Transverse colon (tissue), 4 donors: ENCODE measurements at places on chromosomes 12 and 14. TPM values are rescaled to one million over a fixed set of nuclear protein-coding genes. Genes with fewer than 3 reads are reported as not detected.

The NOVA1 gene
- total RNA-seq: 6.8 TPM

The SLC8A3 gene
- total RNA-seq: 1.9 TPM

The RIMBP2 gene
- total RNA-seq: 3.3 TPM

DNA sequence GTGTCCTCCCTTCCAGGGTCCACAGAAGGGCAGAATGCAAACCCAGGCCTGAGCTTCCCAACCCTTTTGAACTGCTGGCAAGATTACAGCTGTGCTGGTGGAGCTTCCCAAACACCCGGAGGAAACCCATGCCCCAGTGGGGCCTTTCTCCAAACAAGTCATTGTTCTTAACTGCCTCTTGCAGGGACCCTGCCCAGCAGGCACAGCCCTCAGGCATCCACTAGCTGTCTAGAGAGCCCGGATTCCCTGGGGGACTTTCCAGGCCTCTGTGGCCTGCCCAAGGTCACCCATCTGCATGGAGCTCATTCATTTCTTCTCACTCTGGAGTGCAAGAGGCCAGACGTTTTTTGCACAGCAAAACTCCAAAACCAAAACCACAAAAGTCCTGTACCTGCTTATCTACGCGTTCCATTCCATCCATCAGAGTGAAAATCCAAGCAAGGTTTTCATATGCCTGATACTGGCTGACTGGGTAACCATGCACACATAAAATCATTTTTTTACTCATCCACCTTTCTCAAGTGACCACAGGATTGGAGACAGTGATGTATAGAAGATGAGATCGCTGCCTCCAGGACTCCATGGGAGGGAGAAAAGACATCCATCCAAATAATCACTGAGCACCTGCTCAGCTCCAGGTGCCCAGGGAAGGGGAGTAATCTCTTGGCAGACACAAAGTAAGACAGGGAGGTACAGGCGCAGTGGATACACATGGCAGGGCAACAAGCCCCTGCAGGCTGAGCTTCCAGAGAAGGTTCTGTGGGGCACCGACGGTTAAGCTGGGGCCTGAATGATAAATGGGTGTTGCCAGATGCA, 17.2 kb upstream of the BDKRB2 start:
- no peak overlapping the region for H3K27ac ChIP-seq
- no peaks in the 10 kb centered on the region for H3K27me3 ChIP-seq
- H3K4me3 ChIP-seq: no peak overlapping the region
- no peaks in the 10 kb centered on the region for H3K36me3 ChIP-seq
- DNase-seq: no peak

DNA sequence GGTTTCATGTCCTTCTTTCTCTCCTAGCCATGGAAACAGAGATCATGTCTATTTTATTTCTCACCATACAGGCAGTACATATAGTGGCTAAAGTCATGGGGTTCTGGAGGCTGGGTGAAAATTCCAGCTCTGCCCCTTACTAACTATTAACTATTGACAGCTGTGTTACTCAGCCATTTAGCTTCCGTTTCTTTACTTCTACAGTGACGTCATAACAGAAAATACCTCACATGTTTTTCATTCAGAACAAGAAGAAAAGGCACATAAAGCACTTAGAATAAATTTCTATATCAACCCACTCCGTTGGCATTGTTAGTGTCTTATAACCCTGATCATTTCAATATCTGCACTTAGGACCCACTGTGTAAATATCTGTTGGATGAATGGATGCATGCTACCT, 1506.9 kb upstream of the TMEM132C start:
- no peak overlapping the region for H3K4me3 ChIP-seq
- no peaks in the 10 kb centered on the region for H3K36me3 ChIP-seq
- H3K4me1 ChIP-seq: no peaks in the 10 kb centered on the region
- H3K27ac ChIP-seq: no peak overlapping the region
- DNase-seq: no peak
- H3K27me3 ChIP-seq: no peaks in the 10 kb centered on the region

DNA sequence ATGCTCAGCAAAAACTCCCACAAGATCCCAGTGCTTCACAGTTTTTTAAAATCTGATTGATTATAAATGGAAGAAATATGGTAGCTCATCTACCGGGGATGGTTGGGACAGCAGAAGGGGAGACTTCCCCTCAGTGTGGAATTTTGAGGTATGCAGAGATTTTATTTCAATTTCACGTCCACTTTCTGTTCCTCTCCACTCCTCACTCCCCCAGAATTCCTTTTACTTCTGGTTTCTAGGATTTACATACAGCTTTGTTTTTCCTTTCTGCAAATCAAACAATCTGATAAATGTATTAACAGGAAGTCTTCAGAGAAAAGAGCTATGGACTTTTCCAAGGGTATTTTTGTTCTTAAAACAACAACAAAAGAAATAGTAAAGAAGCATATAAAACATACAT, 181.5 kb upstream of the ARHGAP5 start:
- H3K27me3 ChIP-seq: no peaks in the 10 kb centered on the region
- no peak overlapping the region for H3K27ac ChIP-seq
- H3K36me3 ChIP-seq: no peaks in the 10 kb centered on the region

DNA sequence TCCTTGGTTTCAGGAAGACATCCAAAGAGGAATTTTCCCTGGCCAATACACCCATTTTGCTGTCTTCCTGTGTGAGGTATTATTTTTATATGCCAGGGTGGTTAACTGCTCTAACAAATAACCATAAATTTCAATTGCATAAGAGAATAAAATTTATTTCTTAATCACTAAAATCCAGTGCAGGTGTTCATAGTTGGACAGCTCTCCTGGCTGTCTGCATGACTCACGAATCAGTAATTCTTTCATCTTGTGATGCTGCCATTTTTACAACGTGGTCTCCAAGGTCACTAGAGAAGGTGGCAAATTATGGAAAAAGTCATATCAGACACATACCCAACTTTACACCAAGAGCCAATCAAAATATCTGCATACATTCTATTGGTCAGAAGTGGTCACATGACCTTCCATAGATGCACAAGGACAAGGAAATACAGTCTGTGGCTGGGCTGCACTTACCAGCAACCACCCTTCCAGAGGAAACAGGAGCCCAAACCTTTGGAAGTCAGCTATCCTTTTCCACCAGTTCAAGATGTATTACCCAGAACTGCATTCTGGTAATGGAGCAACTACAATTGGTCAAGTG, 193.5 kb upstream of the PLEKHG7 start:
- no peak for DNase-seq
- no peak overlapping the region for H3K27ac ChIP-seq
- H3K36me3 ChIP-seq: no peaks in the 10 kb centered on the region
- no peaks in the 10 kb centered on the region for H3K27me3 ChIP-seq
- H3K4me3 ChIP-seq: no peak overlapping the region
- H3K4me1 ChIP-seq: peaks cover 26% of the 10 kb centered on the region

DNA sequence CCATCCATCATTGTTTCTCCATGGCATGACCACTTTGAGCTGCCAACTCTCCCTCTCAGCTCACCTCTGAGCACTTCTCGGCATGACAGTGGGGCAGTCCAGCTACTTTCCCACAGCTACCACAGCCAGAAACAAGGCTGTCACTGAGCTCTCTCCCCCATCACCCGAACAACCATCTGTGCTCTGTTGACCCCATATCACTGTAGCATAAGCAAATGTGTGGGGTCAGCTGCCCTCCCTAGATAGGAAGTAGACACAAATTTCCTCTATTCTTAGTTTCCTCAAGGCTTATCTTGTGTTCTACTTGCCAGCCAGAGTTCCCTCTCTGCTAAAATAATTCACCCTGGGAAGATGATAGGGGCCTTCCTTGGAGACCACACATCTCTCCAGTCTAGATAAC, 82.6 kb upstream of the FUT8 start:
- H3K36me3 ChIP-seq: no peaks in the 10 kb centered on the region
- DNase-seq: peak; percentile 23
- no peak overlapping the region for H3K4me3 ChIP-seq
- peaks cover 24% of the 10 kb centered on the region for H3K4me1 ChIP-seq

GRCh38 chr14:20769421-20769820, 1.2 kb downstream of the EDDM3B start:
- no peaks in the 10 kb centered on the region for H3K36me3 ChIP-seq
- H3K27me3 ChIP-seq: no peaks in the 10 kb centered on the region
- no peak overlapping the region for H3K27ac ChIP-seq
- H3K4me1 ChIP-seq: no peaks in the 10 kb centered on the region

DNA sequence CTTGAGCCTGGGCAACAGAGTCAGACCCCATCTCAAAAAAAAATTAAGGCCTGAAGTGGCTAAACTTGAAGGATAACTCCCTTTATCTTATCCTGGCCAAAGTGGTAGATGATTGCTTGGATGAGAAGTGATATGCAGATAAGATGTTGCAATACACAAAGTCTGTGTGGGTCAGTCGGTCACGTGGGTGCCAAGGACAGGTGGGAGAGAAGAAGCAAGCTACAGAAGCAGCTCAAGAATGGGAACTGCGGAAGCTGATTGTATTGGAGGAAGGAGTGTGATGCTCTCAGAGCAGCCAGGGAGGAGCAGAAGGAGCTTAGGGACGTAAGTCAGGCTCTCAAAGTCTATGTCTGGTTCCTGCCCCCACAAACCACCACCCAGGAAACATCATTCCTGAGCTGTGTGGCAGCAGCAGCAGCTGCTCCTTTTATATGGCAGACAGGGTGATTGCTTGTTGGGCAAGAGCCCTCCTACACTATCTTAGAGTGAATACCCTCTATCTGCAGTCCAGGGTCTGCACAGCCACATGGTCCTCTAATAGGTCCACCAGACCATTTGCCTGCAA, 54.5 kb downstream of the ATP2A2 start:
- no peaks in the 10 kb centered on the region for H3K4me1 ChIP-seq
- H3K4me3 ChIP-seq: no peak overlapping the region
- DNase-seq: no peak
- H3K36me3 ChIP-seq: no peaks in the 10 kb centered on the region

GRCh38 chr14:36664322-36665193, 2.9 kb downstream of the PAX9 start:
- H3K4me1 ChIP-seq: peaks cover 43% of the 10 kb centered on the region
- no peak overlapping the region for H3K27ac ChIP-seq
- no peaks in the 10 kb centered on the region for H3K36me3 ChIP-seq
- DNase-seq: no peak
- H3K4me3 ChIP-seq: no peak overlapping the region

GRCh38 chr14:64717870-64718269, 13.6 kb downstream of the PLEKHG3 start:
- H3K27ac ChIP-seq: peak overlapping the region; percentile 86
- H3K4me3 ChIP-seq: no peak overlapping the region
- H3K4me1 ChIP-seq: peaks cover 58% of the 10 kb centered on the region
- no peak for DNase-seq
- H3K27me3 ChIP-seq: no peaks in the 10 kb centered on the region
- H3K36me3 ChIP-seq: no peaks in the 10 kb centered on the region

DNA sequence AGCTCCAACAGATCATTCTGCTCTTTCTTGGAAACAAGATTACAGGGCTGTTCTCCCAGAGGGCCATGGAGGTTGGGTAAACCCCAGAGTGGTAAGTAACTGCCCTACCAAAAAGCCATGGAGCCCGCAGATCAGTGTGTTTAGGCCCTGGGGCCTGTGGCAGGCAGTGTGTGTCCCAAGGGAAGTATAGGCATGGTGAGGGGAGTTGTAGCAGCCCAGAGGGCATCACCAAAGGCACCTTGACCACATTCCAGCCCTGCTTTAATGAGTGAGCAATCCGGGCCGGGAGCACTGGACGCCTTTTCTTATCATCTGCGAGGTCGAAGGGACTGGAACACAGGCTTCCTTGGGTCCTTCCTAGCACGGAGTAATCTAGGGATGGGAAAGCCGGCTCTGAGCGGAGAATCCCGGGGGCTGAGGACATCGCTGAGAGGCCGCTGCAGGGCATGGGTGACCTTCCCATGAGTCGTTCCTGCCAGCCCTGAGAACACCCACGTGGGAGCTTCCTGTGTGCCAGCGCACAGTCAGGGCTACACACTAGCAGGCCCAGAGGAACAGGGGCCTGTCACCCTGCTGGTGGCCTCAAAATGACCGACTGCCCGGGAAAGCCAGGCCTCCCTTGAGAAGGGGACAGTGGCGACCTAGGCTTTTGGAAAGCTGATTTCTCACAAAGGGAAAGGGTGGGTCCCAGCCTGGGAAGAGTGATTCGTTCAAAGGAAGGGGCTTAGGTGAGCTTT, 91.3 kb downstream of the NINJ2 start:
- no peak overlapping the region for H3K4me3 ChIP-seq
- H3K36me3 ChIP-seq: no peaks in the 10 kb centered on the region
- no peak for DNase-seq

DNA sequence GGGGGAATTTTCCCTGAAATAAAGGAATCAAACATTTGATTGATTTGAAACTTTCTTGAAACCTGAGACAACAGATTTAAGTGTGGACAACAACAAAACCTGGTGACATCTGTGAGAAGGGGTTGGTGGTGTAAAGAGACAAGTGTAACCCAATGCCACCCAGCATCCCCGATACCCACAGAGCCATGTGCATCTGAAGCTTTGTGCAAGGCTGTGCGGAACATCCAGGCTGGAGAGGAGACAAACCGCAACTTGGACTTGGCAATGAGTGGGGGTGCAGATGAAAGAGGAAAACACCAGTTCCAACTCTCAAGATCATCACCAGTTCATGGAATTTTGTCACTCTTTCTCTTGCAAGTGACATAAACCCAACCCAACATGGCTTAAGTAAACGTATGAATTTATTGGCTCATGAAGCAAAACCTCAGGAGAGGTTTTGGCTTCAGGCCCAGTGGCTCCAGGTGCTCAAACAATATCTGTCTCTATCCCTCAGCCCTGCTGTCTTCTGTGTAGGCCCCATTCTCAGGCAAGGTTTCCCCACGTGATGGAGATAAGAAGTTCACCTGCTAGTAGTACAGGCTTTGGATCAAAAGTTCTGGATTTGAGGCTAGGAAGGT, 55.2 kb upstream of the NTF3 start:
- no peaks in the 10 kb centered on the region for H3K4me1 ChIP-seq
- peak; percentile 33 for DNase-seq
- no peaks in the 10 kb centered on the region for H3K27me3 ChIP-seq
- H3K27ac ChIP-seq: no peak overlapping the region
- no peaks in the 10 kb centered on the region for H3K36me3 ChIP-seq

- DNase-seq: peak; percentile 17
- peaks cover 11% of the 10 kb centered on the region for H3K4me1 ChIP-seq
- H3K4me3 ChIP-seq: no peak overlapping the region
- H3K36me3 ChIP-seq: no peaks in the 10 kb centered on the region
- no peak overlapping the region for H3K27ac ChIP-seq
These were observed 10.2 kb downstream of the KCNH3 start for GRCh38 chr12:49548822-49549648.
